ENCODE measurements at places on chromosomes 2 and 18. TPM values are rescaled to one million over a fixed set of nuclear protein-coding genes. Genes with fewer than 3 reads are reported as not detected.

GRCh38 chr2:120642646-120643045 lies 93.0 kb upstream of the GLI2 start:
- no peak for DNase-seq

DSG2 gene
- total RNA-seq: 0.18 TPM

DSG3 gene
- not detected for total RNA-seq

EML6 gene
- 0.78 TPM for total RNA-seq

- DNase-seq: no peak
Measured at GRCh38 chr2:32464431-32464830, 107.6 kb downstream of the BIRC6 start.

DNA sequence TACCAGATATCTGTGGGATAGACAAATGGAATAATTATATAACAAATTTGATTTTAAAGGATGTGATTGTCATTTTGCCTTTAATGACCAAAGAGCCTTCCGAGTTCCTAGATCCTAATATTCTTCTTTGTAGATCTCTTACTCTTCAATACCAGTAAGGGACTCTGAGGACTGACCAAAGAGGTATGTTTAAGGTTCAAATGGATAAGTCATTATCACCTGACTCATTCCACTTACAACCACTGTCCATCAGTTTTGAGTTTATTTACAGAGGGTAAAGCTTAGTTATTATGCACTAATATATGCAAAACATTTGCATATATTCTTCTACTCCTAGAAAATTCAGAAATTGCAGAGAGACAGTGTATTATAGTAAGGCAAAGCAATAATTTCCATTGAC lies 62.7 kb downstream of the CCDC148 start:
- DNase-seq: no peak

KCNG3 gene
- 0.26 TPM for total RNA-seq

MYO5B gene
- not detected for total RNA-seq

- DNase-seq: peak; percentile 64
Measured at GRCh38 chr18:13376298-13376840, 157.8 kb downstream of the LDLRAD4 start.

GRCh38 chr2:169759987-169760386 lies 26.4 kb downstream of the KLHL23 start:
- DNase-seq: no peak

GRCh38 chr18:44079606-44080005 lies 601.1 kb upstream of the SETBP1 start:
- no peak for DNase-seq

DNA sequence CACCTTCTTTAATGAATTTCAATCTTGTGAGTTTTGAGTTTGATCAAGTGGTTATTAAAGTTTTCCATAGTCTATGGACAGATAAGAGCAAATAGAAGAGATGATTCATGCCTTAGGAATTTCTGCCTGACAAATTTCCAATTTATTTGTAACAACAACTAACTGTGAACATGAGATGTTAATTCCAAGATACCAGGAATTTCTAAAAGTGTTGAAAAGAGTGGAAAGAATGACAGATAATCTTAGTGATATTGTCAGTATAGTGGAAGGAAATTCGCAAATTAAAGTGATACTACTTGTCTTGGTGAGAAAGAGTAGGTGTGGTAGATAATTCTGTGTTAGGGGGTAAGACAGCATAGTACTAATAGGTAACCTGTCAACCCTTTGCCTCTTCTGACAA lies 82.4 kb downstream of the AGPS start:
- no peak for DNase-seq

DNA sequence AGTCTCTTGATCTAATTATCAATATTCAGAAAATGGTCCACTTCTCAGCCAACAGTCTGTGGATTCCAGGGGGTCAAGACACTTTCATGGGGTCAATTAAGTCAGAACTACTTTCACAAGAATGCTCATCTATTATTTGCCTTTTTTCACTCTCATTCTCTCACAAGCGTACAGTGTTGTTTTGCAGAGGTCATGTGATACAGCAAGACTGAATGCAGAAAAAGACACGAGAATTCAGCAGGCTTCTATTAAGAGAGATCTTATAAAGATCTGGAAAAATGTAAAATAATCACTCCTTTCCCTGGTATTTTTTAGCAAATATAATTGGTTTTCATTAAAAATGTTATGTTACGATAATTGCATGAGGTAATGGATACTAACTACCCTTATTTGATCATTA lies 8.7 kb downstream of the RPRD1A start:
- no peak for DNase-seq

DNA sequence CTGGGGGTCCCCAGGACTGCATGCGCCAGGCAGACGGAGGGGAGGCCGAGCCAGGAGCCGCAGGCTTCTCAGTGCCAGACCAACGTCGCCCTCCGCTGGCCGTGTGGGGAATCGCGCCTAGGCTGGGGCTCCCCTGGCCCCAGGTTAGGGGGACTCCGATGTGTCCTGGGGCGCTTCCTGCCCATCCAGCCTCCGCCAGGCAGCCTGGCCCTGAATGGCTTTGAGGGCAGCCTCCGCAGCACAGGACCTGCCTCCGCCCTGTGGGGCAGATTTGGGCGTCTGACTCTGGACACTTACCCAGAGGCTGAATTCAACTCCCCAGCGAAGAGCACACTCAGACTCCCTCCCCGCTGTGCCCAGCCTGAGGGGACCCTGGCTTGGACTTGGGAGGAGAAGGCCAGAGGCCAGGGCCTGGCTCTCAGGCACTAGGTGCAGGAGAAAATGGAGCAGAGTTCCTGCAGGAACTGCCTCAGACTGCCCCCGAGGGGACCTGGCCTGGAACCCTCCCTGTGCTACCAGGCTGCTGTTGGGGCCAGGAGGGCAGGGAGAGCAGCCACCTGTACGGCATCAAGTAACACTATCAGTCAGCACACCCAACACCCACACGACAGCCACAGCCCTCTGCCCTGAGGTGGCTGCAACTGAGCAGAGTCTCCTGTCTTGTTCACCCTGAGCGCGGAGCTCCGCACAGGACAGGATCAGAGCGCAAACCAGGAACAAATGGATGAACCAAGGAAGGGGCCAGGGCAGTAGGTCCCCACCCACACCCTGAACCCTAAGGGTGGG lies 597 bp upstream of the TEKT4 start:
- DNase-seq: peak; percentile 46

DNA sequence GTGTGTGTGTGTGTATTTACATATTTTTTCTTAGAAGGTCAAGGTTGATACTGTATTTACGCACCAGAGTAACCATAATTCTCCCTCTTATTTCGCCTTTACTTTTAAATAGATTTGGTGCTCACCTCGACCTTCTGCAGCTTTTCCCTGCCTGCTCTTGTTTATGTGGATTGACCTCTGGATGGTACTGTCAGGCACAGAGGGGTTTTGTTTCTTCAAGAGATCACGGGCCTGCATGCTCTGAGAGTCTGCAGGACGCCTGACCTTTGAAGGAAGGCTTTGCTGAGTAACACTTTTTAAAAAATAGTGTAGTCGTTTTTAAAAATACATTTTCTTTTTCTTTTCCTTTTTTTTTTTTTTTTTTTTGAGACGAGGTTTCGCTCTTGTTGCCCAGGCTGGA lies 18.1 kb upstream of the EFHD1 start:
- DNase-seq: no peak

- no peak for DNase-seq
Measured at GRCh38 chr2:238820916-238821315, 27.0 kb upstream of the TWIST2 start.

UGT1A4 gene
- not detected for total RNA-seq

GRCh38 chr2:112566104-112566503 lies 18.3 kb upstream of the CHCHD5 start:
- DNase-seq: no peak

DNA sequence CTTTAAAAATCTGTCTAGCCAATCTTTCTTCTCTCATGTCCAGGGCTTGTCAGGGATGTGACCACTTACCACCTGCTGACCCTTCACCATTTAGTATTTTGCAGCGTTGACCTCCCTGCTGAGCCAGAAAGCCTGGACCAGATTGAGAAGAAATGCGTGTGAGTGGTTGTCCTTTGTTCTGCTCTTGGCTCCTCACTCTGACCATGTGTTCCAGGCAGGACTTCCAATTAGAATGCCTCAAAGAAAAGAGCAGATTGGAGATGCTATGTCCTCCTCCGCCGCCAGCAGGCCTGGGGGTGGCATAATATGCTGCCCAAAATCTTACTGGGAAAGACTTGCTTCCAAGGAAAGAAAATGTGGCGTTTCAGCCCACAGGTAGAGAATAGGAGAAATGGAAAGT lies 894.1 kb downstream of the SLC4A3 start:
- no peak for DNase-seq

GRCh38 chr2:46683541-46683940 lies 204.2 kb downstream of the TMEM247 start:
- no peak for DNase-seq

GRCh38 chr2:179677746-179678505 lies 183.5 kb downstream of the ZNF385B start:
- DNase-seq: no peak

LGALSL gene
- 0.73 TPM for total RNA-seq

GRCh38 chr2:46257476-46257875 lies 39.7 kb upstream of the EPAS1 start:
- DNase-seq: no peak

- no peak for DNase-seq
Measured at GRCh38 chr2:8565399-8566154, 116.3 kb upstream of the ID2 start.

DNA sequence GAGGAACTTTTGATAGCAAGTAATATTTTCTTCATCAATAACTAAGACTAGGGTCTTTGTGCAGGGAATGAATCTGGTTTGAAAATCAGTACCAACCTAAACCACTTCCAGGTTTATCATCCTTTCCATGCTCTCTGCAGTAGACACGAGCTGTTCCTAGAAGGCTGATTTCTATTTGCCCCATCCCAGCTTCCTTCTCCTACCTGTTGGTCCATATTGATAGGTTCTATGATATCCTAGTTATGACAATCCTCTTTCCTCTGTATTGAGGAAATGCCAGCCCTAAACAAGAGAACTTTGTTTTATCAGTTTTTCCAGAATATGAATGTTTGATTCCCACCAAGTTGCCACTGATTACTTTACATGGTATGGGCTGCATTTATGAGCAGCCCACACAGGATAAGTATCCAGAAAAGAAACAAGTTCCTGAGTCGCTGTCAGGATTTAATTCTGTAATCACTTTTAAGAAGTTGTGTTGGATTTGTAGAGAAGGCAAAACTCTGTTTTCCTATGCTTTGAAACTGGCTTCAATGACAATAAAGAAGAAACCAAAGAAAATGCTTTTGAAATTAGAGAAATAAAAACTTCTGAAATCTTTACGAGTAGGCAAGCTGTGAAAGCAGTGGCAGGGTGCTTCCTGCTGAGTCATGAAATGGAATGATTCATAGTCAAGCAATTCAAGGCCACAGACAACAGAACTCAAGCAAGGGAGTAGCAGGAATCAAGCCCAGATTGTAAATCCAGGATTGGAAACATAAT lies 37.3 kb upstream of the TANK start:
- peak; percentile 31 for DNase-seq
